ENCODE measurements at places on chromosomes 7 and 10.
A peak's percentile ranks its signal among the peaks of the same experiment; 100 is the strongest.

GRCh38 chr10:130017631-130018022 is 53.6 kb upstream of the EBF3 start:
- DNase-seq = no peak

DNA sequence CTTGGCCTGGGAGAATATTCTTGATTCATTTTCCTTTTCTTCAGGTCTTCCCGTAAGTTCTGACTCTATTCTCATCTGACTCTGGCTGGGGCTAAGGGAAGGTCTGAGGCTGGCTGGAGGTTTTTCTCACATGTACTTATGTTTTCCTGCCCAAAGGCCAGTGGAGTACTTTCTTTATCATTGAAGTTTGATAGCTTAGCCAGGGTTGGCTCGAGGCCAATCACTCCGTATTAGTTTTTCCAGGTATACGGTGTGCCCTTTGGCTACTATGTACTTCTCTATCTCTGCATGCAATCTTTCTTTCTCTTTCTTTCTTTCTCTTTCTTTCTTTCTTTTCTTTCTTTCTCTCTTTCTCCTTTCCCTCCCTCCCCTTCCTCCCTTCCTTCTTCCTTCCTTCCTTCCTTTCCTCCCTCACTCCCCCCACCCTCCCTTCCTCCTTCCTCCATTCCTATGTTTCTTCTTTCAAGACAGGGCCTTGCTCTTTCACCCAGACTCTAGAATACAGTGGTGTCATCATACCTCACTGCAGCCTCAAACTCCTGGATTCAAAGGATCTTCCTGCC is 26.8 kb upstream of the VKORC1L1 start:
- no peak for DNase-seq

DNA sequence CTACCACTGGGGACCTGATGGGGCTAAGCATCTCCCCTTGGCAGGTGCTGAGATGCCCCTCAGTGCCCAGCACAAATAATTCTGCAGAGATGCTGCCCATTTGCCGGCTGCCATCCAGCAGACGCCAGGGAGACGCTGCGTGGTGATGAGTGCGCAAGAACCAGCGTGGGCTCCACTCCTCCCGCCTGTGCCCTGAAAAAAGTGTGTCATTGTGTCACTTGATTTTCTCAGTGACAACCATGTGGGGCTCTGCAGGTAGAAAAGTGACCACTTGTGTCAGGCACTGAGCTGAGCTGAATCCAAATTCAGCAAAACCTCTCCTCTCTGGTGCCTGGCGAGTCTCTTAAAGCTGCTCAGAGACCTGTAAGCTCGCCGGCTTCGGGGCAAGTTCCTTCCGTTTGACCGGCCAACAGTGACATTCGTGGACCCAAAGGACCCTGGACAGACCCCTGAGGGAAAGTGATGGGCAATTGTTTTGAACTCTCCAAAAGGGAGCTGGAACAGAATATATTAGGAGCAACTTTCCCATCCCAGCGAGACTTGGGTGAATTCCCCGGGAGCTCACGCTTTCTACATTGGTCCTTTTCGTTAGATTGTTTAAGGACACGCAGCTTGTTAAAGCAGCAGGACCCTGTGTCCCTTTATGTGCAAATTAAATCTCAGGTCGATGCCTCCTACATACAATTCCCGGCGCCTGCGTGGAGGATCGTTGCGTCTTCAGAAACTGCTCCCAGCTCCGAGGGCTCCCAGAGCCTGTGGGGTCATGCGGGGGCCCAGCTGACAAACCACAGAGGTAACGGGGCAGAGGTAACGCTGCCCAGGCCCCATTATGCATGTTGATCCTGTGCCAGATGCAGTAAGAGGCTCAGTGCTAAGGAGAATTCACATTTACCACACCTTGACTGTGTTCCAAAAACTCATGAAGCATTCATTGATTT is 332.7 kb downstream of the ADARB2 start:
- DNase-seq = no peak

GRCh38 chr7:137366995-137367394 is 23.5 kb upstream of the PTN start:
- DNase-seq = no peak

GRCh38 chr10:24209946-24210491 is 1.1 kb downstream of the KIAA1217 start:
- peak; percentile 53 for DNase-seq

GRCh38 chr7:25951414-25952260 is 200.4 kb upstream of the NFE2L3 start:
- no peak for DNase-seq

DNA sequence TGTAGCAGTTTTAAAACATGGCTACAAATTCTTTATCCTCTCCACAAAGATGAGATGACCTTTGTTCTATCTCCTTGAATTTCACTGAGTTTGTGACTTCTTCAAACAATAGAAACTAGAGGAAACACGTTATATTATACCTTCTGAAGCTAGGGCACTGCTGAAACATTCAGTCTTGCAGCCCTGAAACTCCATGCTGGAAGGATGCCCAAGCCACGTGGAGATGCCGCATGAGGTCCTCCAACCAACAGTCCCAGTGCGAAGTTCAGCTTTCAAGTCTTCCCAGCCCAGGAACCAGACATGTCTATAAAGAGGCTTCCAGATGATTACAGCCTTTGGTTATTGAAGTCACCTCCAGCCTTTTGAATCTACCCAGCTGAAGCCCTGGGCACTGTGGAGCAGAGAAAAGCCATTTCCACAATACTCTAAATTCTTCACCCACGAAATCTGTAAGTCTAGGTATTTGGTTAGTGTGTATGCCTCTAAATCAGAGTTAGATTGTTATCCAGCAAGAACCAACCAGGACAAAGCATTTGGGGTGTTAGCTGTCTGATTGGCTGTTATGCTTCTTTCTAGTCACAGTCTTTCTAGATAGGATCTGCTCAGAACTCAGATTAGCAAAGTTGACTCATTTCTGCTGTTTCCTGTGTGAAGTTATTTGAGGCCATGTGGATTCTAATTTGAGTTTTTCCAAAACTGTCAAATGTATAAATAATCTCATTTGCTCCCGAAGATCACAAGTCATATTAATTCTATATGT is 186.5 kb upstream of the TMEM72 start:
- DNase-seq = no peak

DNA sequence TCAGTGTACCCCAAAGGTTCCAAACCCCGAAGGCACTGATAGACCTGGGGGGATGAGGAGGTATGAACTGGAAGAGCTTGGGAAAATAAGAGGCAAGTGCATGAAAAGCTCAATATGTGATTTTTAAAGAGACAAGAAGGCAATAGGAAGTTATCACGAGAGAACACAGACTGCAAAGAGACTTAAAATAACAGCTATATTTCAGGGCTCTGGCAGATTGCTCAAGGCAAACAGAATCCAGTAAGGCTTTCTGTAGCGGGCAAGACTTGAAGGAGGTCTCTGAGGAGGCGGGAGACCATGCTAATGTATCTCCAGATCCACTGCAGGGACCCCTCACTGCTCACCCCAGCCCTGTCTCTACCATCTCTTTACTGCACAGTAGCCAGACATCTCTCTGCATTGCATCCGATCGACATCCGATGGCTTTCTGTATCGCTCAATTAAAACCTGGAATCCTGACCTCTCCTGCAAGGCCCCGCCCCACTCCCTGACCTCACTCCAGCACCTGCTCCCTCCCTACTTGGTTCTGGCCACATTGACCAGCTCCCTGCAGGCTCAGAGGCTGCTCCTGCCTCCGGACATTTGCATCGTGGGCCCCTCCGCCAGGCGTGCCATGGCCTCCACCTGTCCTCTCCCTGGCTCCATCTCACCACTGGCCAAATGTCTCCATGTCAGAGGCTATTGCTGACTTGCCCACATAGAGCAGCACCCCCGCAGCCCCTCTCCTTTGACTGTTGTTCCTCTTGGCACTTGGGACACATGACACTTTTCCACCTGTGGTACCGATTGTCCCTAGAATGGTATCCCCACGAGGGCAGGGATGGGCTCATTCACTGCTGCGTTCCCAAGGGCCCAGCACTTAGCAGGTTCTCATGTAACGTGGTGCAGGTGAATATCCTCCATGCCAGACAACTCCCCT is 118.0 kb downstream of the PRKAG2 start:
- DNase-seq = no peak

DNA sequence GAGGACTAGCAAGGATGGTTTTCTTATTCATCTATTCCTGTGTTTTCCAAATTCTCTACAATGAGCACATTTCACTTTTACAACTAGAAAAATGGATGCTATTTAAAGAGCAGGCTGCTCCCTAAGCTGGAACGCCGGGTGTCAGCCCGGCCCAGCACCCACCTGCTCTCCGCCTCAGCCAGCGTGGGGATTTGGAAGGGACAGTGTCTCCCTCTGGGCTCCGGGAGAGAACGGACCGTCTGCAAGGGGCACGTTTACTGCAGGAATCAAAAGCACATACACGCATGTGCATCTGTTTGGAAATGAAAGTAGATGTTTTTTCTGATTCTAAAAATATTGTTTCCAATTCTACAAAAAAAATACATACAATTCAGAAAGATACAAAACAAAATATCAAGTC is 2.3 kb upstream of the JAKMIP3 start:
- no peak for DNase-seq

DNA sequence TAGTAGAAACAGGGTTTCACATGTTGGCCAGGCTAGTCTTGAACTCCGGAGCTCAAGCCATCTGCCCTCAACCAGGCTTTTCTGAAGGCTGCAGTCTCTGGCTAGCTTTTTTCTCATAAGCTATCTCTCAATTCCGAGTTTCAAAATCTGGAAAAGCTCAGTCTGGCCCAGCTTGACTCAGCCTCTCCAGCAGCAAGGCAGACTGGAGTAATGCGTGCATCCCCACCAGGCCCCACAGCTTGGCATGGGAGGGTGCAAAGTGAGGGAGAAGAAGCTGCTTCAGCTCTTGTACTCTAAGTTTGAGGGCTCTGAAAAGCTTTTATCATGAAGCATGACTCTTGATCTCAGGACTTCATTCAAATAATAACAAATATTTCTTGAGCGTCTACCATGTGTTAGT is 4.8 kb downstream of the DHTKD1 start:
- no peak for DNase-seq

DNA sequence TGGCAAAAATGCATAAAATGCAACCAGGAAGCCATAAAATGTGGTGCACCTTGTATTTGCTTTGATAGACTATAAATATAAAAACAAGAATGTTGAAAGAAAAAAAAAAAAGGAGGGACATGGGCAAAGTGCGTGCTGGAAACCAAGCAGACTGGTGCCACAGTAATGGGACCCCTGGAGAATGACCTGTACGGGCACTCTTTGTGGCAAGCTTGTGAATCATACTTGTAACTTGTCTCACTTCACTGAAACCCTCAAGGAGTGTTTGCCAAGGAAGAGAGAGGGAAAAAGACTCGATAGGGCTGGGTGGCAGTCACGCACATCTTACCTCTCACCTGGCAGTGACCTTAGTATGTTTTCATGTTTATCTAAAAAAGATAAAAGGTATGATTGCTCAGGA is 1183.6 kb downstream of the GATA3 start:
- DNase-seq = peak; percentile 50

- DNase-seq = no peak
These were observed 130.9 kb downstream of the EMX2 start for GRCh38 chr10:117673230-117674010.

DNA sequence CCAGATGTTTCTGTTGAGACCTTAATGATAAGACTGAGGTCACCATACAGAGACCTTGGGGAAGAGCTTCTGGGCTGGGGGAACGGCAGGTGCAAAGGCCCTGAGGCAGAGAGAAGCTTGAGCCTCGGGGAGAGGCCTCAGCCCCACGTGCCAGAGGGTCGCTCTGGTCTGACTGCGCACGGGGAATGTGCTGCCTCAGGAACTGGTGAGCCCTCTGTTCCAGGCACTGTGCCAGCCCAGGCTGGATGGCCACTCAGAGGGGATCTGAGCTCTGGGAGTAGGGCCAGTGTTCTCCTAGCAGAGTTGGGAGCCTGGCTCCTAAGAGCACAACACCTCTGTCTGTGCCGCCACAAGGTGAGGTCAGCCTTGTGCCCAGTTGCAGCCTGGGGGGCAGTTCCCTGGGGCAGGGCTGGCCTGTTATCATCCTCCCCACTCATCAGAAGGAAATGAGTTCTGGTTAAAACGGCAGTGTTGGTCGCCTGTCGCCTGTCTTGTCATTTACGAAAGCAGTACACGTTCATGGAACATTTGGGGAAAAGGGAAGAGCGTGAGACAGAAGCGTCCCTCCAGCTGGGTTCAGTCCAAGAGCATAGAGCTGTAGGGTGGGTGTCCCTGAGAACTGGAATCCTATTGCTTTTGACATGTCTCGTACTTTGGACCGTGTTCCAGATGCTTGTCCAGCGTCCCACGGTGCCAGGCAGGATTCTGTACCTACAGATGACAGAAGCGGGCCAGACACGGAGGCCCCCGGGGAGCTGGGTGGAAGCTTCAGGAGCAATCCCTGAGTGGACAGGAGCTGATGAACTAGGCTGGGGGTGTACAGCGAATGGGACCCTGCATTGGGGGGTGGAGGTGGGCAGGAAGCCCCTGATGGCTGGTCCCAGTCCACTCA is 4.3 kb downstream of the TTYH3 start:
- no peak for DNase-seq

- DNase-seq = no peak
These were observed 45.2 kb upstream of the BPGM start for GRCh38 chr7:134601459-134601858.

- DNase-seq = no peak
These were observed 12.4 kb downstream of the GFRA1 start for GRCh38 chr10:116260599-116260998.

GRCh38 chr10:43585981-43586729 is 11.7 kb upstream of the ZNF239 start:
- no peak for DNase-seq

- peak; percentile 26 for DNase-seq
These were observed 118.2 kb downstream of the CDK6 start for GRCh38 chr7:92717993-92718716.

DNA sequence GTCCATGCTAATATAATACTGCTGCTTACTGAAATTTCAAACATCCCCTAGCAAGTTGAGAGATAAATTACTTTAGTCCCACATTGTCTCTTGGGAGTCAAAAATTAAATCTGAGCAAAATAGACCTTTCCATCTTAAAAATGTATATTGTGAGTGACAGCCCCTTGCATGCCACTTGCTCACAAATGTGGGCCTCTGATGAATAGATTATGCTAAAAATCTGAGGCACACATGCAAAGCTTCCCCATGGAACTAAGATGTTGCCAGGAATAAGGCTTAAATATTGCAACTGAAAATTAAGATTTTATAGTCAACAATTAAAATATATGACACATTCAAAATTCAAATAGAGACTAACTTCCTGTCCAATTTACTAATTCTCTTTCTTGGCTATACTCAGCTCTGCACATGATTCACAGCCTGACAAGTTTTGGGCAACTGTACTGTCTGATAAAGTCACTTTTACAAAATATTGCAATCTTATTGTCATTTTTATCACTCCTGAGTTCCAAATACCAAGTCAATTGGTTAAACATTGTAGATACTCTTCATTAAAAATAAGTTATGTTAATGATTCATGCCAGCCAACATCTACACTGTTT is 301.2 kb downstream of the CACNA2D1 start:
- DNase-seq = no peak

DNA sequence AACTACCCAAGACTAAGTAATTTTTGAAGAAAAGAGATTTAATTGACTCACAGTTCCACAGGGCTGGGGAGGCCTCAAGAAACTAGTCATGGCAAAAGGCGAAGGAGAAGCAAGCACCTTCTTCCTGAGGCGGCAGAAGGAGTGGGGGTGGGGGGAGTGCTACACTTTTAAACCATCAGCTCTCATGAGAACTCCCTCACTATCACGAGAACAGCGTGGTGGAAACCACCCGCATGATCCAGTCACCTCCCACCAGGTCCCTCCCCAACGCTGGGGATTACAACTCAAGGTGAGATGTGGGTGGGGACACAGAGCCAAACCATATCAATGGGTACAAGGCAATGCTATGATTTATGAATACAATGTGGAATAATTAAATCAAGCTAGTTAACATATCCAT is 241.9 kb downstream of the PTPRN2 start:
- DNase-seq = no peak
